Activated effector memory CD4-positive, alpha-beta T cell treated with Interleukin-2 at 50 U/mL for 16 hours (primary cell): ENCODE measurements at places on chromosomes 7 and 10.

GRCh38 chr7:103142494-103142893 is 6.4 kb downstream of the NAPEPLD start:
- DNase-seq, result no peak

GRCh38 chr7:157992511-157993160 is 595.0 kb downstream of the PTPRN2 start:
- DNase-seq, result no peak

GRCh38 chr10:13724484-13724883 is 137.7 kb downstream of the PRPF18 start:
- DNase-seq, result no peak

- DNase-seq, result no peak
Measured at GRCh38 chr7:111198255-111198654, 107.3 kb downstream of the LRRN3 start.

DNA sequence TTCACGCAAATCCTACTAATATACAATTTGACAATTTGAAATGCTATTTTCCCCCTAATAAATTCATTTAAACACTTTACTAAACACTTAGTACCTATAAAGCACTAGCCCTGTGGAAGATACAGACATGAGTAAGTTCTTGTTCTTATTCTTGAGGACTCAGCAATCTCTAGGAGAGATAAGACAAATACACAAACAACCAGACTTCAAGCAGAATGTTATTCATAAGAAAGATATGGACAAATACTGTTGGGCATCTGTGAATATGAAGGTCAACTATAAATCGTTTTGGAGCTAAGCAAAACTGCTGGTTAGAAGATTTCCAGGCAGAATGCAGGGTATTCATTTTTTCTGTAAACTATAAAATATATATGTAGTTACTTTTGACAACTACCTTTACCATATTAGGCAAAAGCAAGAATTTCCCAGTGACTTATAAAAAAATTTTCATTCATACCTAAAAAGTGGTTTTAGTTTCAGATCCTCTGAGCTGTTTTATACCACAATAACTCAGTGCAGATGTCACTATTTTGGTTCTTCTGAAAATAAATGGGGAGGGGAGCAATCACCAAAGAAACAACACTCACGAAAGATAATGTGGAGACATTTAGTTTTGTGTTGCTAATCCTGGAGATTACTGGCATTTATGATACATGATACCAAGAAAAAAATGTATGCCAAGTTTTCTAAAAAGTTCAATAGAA is 3.8 kb downstream of the VPS41 start:
- no peak for DNase-seq

GRCh38 chr10:112852306-112852705 is 97.7 kb upstream of the TCF7L2 start:
- DNase-seq, result no peak

DNA sequence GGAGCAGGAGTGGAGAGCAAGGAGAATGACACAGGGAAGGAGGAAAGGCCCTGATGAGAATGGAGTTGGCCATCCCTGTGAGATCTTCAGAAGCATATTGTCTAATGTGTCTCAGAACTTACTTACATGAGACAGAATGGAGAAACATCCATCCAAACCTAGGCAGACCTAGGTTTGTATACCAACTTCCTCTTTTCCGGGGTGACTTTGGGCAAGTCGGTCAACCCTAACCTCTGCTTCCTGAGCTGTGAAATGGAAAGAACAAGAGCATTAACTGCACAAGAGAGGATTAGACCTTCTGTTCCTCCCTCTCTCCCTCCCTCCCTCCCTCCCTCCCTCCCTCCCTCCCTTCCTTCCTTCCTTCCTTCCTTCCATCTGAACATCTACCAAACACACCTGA is 4.5 kb downstream of the GHRHR start:
- no peak for DNase-seq

GRCh38 chr10:131722121-131722520 is 178.7 kb upstream of the PPP2R2D start:
- DNase-seq, result no peak

- no peak for DNase-seq
Measured at GRCh38 chr7:84110400-84110799, 84.2 kb downstream of the SEMA3A start.
